ENCODE measurements at places on chromosomes 1 and 21. TPM values are rescaled to one million over a fixed set of nuclear protein-coding genes. Genes with fewer than 3 reads are reported as not detected.
A peak's percentile ranks its signal among the peaks of the same experiment; 100 is the strongest.

Gene EVA1C
- total RNA-seq, result 30.2 TPM

Gene NES
- 9.9 TPM for total RNA-seq

DNA sequence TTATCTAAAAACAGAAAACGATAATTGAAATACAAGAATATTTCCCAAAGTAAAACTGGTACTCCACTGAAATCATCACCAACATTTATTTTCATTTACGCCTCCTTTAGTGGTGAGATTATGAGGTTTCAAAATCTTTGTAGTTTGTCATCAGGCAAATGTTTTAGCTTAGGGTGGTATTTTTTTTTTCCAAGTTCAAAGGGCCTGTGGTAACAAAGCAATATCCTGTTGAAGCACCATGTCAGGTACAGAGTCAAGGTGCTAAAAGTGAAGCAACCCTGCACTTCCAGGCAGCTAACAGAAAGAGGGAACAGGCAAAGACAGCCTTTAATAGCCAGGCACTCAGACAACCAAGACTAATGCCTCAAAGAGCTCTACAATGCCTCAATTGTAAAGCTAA, 89.2 kb downstream of the JAK1 start:
- no peak for DNase-seq
- no peaks in the 10 kb centered on the region for H3K36me3 ChIP-seq
- no peak overlapping the region for H3K27ac ChIP-seq
- no peak overlapping the region for H3K4me3 ChIP-seq
- no peaks in the 10 kb centered on the region for H3K27me3 ChIP-seq

GRCh38 chr1:82759035-82759434, 958.3 kb downstream of the ADGRL2 start:
- DNase-seq, result no peak
- H3K27ac ChIP-seq, result no peak overlapping the region
- H3K27me3 ChIP-seq, result no peaks in the 10 kb centered on the region
- no peak overlapping the region for H3K4me3 ChIP-seq

GRCh38 chr21:14405962-14406361, 23.0 kb upstream of the HSPA13 start:
- H3K27ac ChIP-seq, result no peak overlapping the region
- no peak overlapping the region for H3K4me3 ChIP-seq
- no peaks in the 10 kb centered on the region for H3K27me3 ChIP-seq
- H3K4me1 ChIP-seq, result no peaks in the 10 kb centered on the region

GRCh38 chr1:32309960-32310359, 18.1 kb downstream of the HDAC1 start:
- H3K27me3 ChIP-seq, result no peaks in the 10 kb centered on the region
- H3K4me3 ChIP-seq, result no peak overlapping the region
- H3K4me1 ChIP-seq, result no peaks in the 10 kb centered on the region
- DNase-seq, result no peak
- peaks cover 5% of the 10 kb centered on the region for H3K36me3 ChIP-seq

- no peak overlapping the region for H3K27ac ChIP-seq
- DNase-seq, result no peak
- no peaks in the 10 kb centered on the region for H3K27me3 ChIP-seq
- no peaks in the 10 kb centered on the region for H3K4me1 ChIP-seq
- H3K4me3 ChIP-seq, result no peak overlapping the region
- no peaks in the 10 kb centered on the region for H3K36me3 ChIP-seq
Observed at GRCh38 chr1:89587729-89588161, 45.2 kb upstream of the LRRC8C start.

Gene CR2
- total RNA-seq, result not detected

DNA sequence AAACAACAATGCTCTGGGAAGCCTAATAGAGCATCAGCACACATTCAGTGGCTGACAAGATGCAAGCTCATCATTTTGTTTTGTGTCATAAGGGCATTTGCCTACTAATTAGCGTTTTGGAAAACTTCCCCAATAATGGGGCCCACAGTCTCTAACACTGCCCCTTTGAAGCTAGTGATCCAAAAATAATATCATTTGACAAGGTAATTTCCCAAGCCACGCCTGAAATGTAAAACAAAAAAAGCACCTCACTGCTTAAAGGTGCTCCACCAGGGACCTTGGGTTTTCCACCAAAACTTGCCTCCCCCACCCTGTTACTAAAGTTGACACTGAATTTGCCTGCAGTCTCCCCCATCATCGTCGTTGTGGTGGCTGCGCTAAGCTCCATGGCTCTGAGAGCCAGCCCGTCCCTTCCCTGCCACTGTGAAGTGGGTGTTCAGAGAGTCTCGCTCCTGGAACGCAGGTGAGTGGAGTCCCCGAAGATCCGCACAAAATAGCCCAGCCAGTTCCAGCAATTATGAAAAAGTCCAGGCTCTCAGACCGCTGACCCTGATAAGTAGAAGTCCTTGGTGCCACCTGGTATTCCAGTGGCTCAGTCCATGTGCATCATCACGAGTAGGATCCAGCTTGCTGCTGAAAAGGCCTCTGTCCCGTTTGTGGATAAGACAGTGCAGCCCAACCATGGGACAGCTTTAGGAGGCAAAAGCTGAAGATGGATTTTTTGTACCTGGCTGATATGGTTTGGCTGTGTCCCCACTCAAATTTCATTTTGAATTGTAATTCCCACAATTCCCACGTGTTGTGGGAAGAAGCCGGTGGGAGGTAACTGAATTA, 52.2 kb downstream of the RAB3GAP2 start:
- no peaks in the 10 kb centered on the region for H3K4me1 ChIP-seq
- H3K27ac ChIP-seq, result no peak overlapping the region
- H3K36me3 ChIP-seq, result no peaks in the 10 kb centered on the region
- H3K4me3 ChIP-seq, result no peak overlapping the region

DNA sequence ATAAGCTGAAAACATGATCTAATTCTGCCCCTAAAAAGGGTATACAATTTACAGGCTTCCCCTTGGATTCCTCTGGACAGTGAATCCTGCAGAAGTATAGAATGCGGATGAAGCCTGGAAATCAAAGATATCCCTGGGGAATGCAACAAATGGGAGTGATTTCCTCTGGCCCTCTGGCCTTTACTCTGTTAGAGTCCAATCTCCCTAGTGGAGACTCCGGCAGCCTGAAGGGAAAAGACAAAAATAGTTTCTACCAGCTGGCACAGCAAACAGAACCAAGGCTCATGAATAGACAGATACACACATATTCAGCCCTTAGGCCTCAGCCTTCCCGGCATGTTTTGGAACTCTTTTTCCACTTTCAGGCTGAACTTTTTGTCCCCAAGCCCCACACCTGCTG, 3.9 kb upstream of the LRRC52 start:
- no peak for DNase-seq
- H3K36me3 ChIP-seq, result no peaks in the 10 kb centered on the region
- H3K4me1 ChIP-seq, result no peaks in the 10 kb centered on the region
- H3K27ac ChIP-seq, result peak overlapping the region; percentile 13
- H3K27me3 ChIP-seq, result no peaks in the 10 kb centered on the region

- no peaks in the 10 kb centered on the region for H3K36me3 ChIP-seq
- H3K27me3 ChIP-seq, result peaks cover under 1% of the 10 kb centered on the region
- no peak overlapping the region for H3K27ac ChIP-seq
- no peak overlapping the region for H3K4me3 ChIP-seq
- peak; percentile 19 for DNase-seq
Observed at GRCh38 chr1:38152351-38153065, 105.9 kb upstream of the POU3F1 start.

DNA sequence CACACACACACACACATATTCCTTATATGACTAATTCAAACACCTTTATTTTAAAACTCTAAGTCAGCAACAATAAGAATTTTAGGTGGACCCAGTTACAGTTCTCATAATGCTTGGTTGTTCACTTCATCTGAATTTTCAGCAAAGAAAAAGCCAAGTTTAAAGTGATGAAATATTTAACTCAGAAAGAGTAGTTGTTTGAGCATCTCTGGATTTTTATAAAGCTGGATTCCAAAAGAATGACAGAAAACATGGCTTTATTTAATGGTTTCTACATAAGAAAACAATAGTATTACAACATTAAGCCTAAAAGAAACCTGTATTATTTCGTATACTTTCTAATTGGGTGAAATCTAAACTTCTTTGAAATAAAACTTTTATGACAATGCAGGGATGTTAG, 54.2 kb upstream of the ADAMTS5 start:
- H3K4me1 ChIP-seq, result no peaks in the 10 kb centered on the region
- no peak for DNase-seq
- H3K27me3 ChIP-seq, result no peaks in the 10 kb centered on the region

Gene VWA5B1
- total RNA-seq, result not detected

Gene UQCRHL
- total RNA-seq, result 0.66 TPM

Gene TMPRSS3
- not detected for total RNA-seq

GRCh38 chr1:31609514-31610118, 7.9 kb upstream of the HCRTR1 start:
- H3K4me3 ChIP-seq, result no peak overlapping the region
- H3K27me3 ChIP-seq, result no peaks in the 10 kb centered on the region
- no peaks in the 10 kb centered on the region for H3K36me3 ChIP-seq
- H3K27ac ChIP-seq, result no peak overlapping the region

DNA sequence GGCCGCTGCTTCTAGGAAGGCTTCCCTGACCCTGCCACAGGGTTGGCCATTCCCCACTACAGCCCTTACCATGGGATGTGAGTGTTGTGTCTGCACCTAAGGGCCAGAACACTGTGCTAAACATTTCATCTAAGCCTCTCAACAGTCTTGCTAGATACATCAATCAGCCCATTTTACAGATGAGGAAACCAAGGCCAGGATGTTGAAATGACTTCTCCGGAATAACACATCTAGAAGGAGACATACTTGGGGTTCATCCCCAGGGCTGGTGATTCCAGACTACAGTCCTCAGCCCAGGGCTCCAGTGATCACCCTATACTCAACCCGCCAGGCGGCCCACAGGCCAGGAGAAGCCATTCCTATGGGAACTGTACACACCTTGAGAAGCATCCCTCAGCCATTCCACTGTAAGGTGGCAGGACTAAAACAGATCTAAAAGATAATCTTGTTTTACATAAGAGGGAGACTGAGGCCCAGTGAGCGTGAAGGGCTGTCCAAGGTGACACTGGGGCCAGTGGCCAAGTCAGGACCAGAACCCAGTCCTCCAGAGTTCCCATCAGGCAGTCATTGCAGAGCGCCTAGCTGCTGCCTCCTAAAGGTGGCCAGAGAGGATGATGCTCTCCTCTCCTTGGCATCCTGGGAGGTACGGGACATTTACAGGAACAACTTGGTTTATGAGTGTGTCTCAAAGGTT, 119.5 kb downstream of the GLIS1 start:
- H3K4me3 ChIP-seq, result no peak overlapping the region
- H3K36me3 ChIP-seq, result no peaks in the 10 kb centered on the region
- H3K27ac ChIP-seq, result no peak overlapping the region
- H3K27me3 ChIP-seq, result no peaks in the 10 kb centered on the region
- H3K4me1 ChIP-seq, result no peaks in the 10 kb centered on the region

DNA sequence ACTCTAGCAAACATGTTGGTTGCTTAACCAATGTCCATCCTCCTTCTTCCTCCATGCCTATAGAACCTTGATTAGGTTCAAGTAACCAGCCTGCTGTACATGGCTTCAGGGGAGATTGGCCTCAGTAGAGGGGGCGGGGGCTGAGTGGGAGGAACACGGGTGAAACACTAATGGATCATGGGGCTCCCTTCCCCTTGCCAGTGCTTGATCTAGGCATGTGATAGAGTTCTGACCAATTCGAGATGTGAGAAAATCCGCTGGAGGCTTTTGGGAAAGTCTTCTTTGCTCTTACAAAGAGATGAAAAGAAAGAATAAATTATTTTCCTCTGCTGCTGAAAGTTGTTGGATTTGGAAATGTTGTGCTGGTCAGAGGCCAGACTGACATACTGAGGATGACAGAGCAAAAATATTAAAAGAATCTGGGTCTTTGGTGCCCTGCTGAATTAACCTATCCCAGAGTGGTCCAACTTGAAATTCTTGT, 5.2 kb upstream of the OTUD7B start:
- H3K27ac ChIP-seq, result peak overlapping the region; percentile 66
- no peaks in the 10 kb centered on the region for H3K4me1 ChIP-seq
- H3K4me3 ChIP-seq, result no peak overlapping the region
- H3K27me3 ChIP-seq, result no peaks in the 10 kb centered on the region
- peak; percentile 26 for DNase-seq

Gene DNALI1
- total RNA-seq, result 29.4 TPM

DNA sequence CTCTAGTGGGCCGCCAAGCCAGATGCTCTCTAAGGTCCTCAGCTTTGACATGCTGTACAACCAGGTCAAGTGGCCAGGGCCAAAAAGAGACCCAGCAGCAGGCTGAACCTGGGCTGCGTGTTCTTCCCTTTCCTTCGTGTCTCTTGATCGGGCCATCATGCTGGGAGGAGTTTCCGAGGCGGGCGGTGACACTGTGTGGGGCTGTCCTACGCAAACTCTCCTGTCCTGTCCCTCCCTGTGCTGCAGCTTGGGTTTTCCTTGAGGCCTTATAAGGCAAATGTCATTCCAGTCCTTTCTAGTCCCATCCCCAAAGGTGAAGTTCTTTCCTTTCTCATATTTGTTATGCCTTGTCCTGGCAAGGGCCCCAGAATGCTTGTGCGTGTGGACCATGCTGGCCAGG, 56.7 kb downstream of the ARHGEF10L start:
- no peaks in the 10 kb centered on the region for H3K36me3 ChIP-seq
- no peak overlapping the region for H3K4me3 ChIP-seq
- DNase-seq, result no peak

DNA sequence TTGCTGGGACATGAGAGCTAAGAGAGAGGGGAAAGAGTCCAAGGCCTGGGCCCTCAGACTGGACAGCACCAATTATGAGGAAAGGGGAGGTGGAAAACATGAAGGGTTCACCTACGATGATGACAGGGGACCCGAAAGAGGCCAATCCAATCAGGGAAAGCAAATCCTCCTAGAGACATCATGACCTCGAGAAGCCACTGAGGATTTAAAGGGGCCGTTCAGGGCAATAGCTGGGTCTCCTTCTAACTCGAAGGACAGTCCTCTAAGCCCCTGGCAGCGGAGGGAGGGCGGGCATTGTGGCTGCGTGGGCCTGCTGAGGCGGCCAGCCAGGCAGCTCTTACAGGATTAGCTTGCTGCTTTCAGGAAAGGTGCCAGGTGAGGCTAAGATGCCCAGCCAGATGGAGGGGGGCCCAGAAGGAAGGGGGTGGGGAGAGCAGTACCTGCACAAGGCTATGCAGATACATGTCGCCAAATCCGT, 7.4 kb downstream of the MEF2D start:
- DNase-seq, result no peak
- no peaks in the 10 kb centered on the region for H3K27me3 ChIP-seq
- H3K4me1 ChIP-seq, result peaks cover 72% of the 10 kb centered on the region
- H3K36me3 ChIP-seq, result no peaks in the 10 kb centered on the region
- no peak overlapping the region for H3K4me3 ChIP-seq
- H3K27ac ChIP-seq, result peak overlapping the region; percentile 68
